M059J (cell line): ENCODE measurements at places on chromosomes 7 and 10. TPM values are rescaled to one million over a fixed set of nuclear protein-coding genes. Genes with fewer than 3 reads are reported as not detected.

The POLR2J2 gene
- total RNA-seq, result 0.71 TPM in 1 of 2 replicates, not detected in the other

The C10orf105 gene
- not detected in 2 replicates for total RNA-seq

The DKK1 gene
- total RNA-seq, result 355 and 363 TPM in 2 replicates

The HK1 gene
- 46.9 and 70.9 TPM in 2 replicates for total RNA-seq

The NMT2 gene
- total RNA-seq, result 28.3 and 51.2 TPM in 2 replicates

The CTAGE15 gene
- 0.27 TPM in 1 of 2 replicates, not detected in the other for total RNA-seq

The KLF14 gene
- not detected in 2 replicates for total RNA-seq

The STEAP1 gene
- total RNA-seq, result 17.3 and 30.8 TPM in 2 replicates

The GNAT3 gene
- total RNA-seq, result 0.12 and 1.6 TPM in 2 replicates

The PLAC9 gene
- not detected in 2 replicates for total RNA-seq

The LBX1 gene
- not detected in 2 replicates for total RNA-seq

The CAMK1D gene
- 0.57 and 1.4 TPM in 2 replicates for total RNA-seq

The KCNMA1 gene
- 16.1 and 23.3 TPM in 2 replicates for total RNA-seq

The DDC gene
- total RNA-seq, result not detected in 2 replicates

The MRLN gene
- not detected in 2 replicates for total RNA-seq

The FAM237B gene
- total RNA-seq, result not detected in 2 replicates

The RARRES2 gene
- 1.1 and 1.7 TPM in 2 replicates for total RNA-seq

The MPP7 gene
- total RNA-seq, result 0.94 and 1.7 TPM in 2 replicates

The STAMBPL1 gene
- 18.2 and 22.8 TPM in 2 replicates for total RNA-seq

The ALOX5 gene
- total RNA-seq, result not detected in 2 replicates

The FAM131B gene
- total RNA-seq, result 0.79 and 1.5 TPM in 2 replicates

The IDI2 gene
- not detected in 2 replicates for total RNA-seq

The DHTKD1 gene
- total RNA-seq, result 9.2 and 20.2 TPM in 2 replicates

The SPAM1 gene
- not detected in 2 replicates for total RNA-seq

The PTPRN2 gene
- total RNA-seq, result 2.2 and 2.3 TPM in 2 replicates

The CNPY1 gene
- not detected in 2 replicates for total RNA-seq

The IRF5 gene
- total RNA-seq, result 0.64 and 1.8 TPM in 2 replicates

The MMD2 gene
- total RNA-seq, result not detected in 2 replicates

The CCDC146 gene
- 1.1 and 2.9 TPM in 2 replicates for total RNA-seq

The GJD4 gene
- not detected in 2 replicates for total RNA-seq

The GIMAP6 gene
- total RNA-seq, result 0.12 TPM in 1 of 2 replicates, not detected in the other

The RAMP3 gene
- 0.66 and 1.7 TPM in 2 replicates for total RNA-seq

The ERLIN1 gene
- 34.6 and 64.3 TPM in 2 replicates for total RNA-seq

The LIPJ gene
- total RNA-seq, result not detected in 2 replicates
